Ovary (tissue), 10 donors: ENCODE measurements at places on chromosomes 3 and 15. TPM values are rescaled to one million over a fixed set of nuclear protein-coding genes. Genes with fewer than 3 reads are reported as not detected.
A peak's percentile ranks its signal among the peaks of the same experiment; 100 is the strongest.

DNA sequence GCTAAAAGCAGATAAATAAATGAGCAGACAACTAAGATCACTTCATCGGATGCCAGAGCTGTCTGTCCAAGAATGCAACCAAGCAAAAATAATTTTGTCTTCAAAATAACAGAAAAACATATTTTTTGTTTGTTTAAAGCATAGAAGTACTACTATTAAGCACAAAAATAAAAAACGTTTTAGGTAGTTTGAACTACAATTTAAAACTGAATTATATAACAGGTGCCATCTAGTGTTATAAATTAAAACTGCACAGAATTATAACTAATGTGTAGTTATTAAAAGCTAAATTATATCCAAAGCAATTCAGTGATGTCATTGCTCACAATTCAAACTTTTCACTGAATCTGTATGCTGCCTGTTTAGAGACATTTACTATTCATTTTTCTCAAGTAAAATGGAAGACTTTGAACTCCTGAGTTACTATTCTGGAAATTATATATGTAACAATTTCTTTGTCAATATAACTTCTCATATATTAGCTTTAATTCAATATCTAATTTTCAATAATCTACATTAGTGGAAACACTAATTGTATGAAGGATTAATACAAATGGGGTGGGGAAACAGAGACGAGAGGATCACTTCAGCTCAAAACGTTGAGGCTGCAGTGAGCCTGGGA lies 29.5 kb downstream of the LINS1 start:
- no peaks in the 10 kb centered on the region for H3K36me3 ChIP-seq
- no peak overlapping the region for H3K4me3 ChIP-seq
- no peaks in the 10 kb centered on the region for H3K4me1 ChIP-seq
- H3K27me3 ChIP-seq = no peaks in the 10 kb centered on the region

DNA sequence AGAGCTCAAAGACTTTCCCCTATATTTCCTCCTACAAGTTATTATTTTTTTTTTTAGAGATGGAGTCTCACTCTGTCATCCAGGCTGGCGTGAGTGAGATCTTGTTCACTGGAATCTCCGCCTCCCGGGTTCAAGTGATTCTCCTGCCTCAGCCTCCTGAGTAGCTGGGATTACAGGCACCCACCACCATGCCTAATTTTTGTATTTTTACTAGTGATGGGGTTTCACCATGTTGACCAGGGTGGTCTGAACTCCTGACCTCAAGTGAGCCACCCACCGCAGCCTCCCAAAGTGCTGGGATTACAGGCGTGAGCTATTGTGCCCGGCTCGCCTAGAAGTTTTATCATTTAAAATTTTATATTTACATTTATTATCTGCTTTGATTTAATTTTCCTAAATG lies 5.9 kb downstream of the AKAP13 start:
- H3K36me3 ChIP-seq = no peaks in the 10 kb centered on the region
- H3K27ac ChIP-seq = no peak overlapping the region
- DNase-seq = no peak
- H3K4me3 ChIP-seq = no peak overlapping the region

- DNase-seq = no peak
- H3K27ac ChIP-seq = no peak overlapping the region
- no peaks in the 10 kb centered on the region for H3K4me1 ChIP-seq
- no peak overlapping the region for H3K4me3 ChIP-seq
- no peaks in the 10 kb centered on the region for H3K27me3 ChIP-seq
Observed at GRCh38 chr3:180277041-180277440, 240.3 kb upstream of the PEX5L start.

The TJP1 gene
- total RNA-seq = 60.7 TPM

The FANCD2 gene
- 3.4 TPM for total RNA-seq

DNA sequence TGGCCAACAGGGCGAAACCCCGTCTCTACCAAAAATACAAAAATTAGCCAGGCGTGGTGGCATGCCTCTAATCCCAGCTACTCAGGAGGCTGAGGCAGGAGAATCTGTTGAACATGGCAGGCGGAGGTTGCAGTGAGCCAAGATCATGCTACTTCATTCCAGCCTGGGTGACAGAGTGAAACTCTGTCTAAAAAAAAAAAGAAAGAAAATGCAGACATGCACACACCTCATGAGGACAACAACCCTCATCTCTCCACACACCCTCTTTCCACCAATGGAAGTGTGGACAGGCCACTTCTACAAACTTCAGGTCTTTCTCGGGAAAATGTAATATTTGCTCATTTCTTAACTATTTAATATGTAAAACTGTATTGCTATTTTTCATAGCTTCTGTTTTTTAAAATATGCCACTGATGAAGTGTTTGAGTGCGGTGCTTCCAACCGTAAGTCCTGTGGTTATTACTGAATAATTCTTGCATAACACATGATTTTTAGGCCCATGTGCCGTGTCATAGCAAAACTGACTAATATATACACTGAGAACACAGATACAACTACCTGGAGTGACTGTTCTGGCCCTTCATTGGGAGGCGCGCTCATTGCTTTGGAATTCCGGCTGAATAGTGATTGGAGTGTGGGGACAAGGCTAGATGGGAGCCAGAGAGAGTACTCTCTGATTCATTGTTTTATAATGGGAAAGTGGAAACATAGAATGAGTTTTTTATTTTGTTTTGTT lies 23.1 kb downstream of the LRRC31 start:
- no peaks in the 10 kb centered on the region for H3K27me3 ChIP-seq
- H3K4me3 ChIP-seq = no peak overlapping the region
- H3K4me1 ChIP-seq = no peaks in the 10 kb centered on the region
- DNase-seq = no peak
- no peaks in the 10 kb centered on the region for H3K36me3 ChIP-seq

GRCh38 chr15:52225230-52225629 lies 34.0 kb upstream of the GNB5 start:
- no peaks in the 10 kb centered on the region for H3K4me1 ChIP-seq
- DNase-seq = no peak
- H3K4me3 ChIP-seq = no peak overlapping the region
- H3K36me3 ChIP-seq = no peaks in the 10 kb centered on the region

- no peak for DNase-seq
- no peaks in the 10 kb centered on the region for H3K27me3 ChIP-seq
- H3K4me3 ChIP-seq = no peak overlapping the region
- H3K27ac ChIP-seq = no peak overlapping the region
- H3K36me3 ChIP-seq = no peaks in the 10 kb centered on the region
Observed at GRCh38 chr15:51327081-51327480, 11.3 kb downstream of the CYP19A1 start.

The CIDEC gene
- not detected for total RNA-seq

DNA sequence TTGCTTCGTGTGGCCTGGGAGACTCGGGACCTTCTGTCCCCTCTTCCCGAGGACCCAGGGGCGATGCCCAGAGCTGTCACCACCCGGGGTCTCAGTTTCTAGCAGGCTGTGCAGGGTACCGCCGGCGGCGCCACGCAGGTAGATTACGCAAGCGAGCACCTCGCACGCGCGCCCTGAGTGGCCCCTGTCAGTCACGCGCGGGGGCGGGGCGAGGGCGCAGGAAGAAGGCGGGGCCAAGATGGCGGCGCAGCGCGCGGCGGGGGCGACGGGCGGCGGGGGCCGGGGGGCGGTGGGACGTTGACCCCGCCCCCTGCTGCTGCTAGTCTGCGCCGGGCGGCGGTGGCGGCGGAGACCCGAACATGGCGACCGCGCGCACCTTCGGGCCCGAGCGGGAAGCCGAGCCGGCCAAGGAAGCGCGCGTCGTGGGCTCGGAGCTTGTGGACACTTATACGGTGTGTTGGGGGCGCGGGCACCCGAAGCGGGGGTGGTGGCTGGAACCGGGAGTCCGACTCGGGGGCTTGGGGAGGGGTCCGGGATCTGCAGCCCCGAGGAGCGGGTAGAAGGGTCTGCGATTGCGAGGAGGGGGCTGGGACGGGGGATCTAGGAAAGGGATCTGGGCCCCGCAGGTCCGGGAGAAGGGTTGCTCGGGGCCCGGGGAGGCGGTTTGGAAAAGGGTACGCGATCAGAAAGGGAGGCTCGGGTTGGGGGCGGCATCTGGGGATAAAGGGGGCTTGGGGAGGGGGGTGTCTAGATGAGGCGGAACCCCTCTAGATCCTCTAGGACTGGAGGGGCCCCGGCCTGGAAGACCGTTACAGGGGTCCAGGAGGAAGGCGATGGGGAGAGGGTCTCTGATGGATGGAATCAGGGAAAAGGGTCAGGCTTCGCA lies at the start of gene NISCH:
TSS of gene NISCH (plus strand) at position 322 of the 886 bp plus-strand sequence. CDS start at position 360, 38 bp downstream.
- H3K36me3 ChIP-seq = no peaks in the 10 kb centered on the region
- DNase-seq = peak; percentile 89
- peak within 1 kb of the TSS; percentile 87 for H3K27ac ChIP-seq

DNA sequence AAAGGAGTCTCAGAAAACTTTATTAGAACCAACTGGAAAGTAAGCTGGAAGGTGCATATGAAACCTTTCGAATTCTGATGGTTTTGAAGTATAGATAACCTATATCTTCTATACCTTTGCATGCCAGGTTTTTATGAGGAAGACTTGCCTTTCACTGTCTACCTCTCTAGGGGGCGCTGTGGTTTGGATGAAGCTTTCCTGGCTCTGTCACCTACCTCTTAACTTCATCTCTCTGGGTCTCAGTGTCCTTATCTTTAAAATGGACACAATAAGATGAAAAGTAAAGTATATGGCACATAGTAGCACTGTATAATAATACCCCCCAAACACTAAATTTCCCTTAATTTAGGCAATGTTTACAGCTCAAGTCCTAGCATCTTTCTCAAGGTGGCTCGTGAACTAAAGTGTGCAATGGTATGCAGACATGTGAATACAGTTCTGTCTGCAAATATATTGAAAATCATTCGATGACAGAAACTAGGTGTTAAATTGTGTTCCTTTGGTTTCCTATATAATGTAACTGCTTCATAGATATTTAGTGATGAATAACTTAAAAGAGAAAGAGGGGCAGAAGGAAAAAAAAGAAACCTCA lies 314.3 kb downstream of the CHST2 start:
- no peaks in the 10 kb centered on the region for H3K36me3 ChIP-seq
- no peaks in the 10 kb centered on the region for H3K4me1 ChIP-seq
- no peak overlapping the region for H3K27ac ChIP-seq
- H3K4me3 ChIP-seq = no peak overlapping the region
- no peaks in the 10 kb centered on the region for H3K27me3 ChIP-seq
- no peak for DNase-seq

DNA sequence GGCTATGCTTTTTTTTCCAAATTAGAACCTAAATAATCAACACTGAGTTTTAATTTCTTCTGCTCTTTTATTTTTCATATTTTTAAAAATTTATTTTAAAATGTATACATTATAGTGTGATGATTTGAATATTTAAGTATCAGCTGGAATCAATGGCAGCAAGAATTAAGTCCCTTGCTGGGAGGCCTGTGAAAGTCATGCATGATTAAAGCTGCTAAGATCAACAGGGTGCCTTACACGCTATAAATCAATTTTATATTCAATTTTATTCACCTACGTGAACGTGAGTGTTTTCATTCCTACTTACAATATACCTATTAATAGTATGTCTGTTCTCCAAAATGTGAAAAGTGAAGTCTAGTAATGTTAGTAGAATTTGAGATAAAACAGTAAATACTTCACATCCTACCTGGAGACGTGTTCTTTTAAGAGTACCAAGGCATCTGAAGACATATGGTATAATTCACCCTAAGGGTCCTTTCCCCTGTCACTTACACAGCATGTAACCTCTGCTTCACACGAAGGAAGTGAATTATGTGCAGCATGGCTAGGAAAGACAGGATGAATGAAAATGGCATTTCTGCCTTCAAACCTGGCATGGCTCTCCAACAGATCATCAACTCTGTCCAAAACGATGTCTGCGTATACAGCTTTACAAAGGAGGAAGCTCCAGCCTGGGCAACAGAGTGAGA lies 640.4 kb upstream of the ROBO1 start:
- H3K36me3 ChIP-seq = no peaks in the 10 kb centered on the region
- no peak overlapping the region for H3K27ac ChIP-seq
- H3K4me1 ChIP-seq = no peaks in the 10 kb centered on the region

GRCh38 chr3:35789042-35789831 lies 149.9 kb downstream of the ARPP21 start:
- H3K27me3 ChIP-seq = no peaks in the 10 kb centered on the region
- no peaks in the 10 kb centered on the region for H3K4me1 ChIP-seq
- DNase-seq = no peak
- H3K36me3 ChIP-seq = no peaks in the 10 kb centered on the region

GRCh38 chr15:78308422-78309032 lies 9.1 kb upstream of the SKIC8 start:
- H3K4me1 ChIP-seq = no peaks in the 10 kb centered on the region
- H3K4me3 ChIP-seq = no peak overlapping the region
- H3K36me3 ChIP-seq = no peaks in the 10 kb centered on the region

GRCh38 chr3:156687023-156687422 lies 12.6 kb downstream of the TIPARP start:
- no peaks in the 10 kb centered on the region for H3K27me3 ChIP-seq
- H3K27ac ChIP-seq = no peak overlapping the region
- H3K4me3 ChIP-seq = no peak overlapping the region
- H3K36me3 ChIP-seq = no peaks in the 10 kb centered on the region

GRCh38 chr3:67384760-67385397 lies 269.5 kb downstream of the SUCLG2 start:
- H3K27ac ChIP-seq = no peak overlapping the region
- DNase-seq = no peak
- H3K4me3 ChIP-seq = no peak overlapping the region
- no peaks in the 10 kb centered on the region for H3K36me3 ChIP-seq

DNA sequence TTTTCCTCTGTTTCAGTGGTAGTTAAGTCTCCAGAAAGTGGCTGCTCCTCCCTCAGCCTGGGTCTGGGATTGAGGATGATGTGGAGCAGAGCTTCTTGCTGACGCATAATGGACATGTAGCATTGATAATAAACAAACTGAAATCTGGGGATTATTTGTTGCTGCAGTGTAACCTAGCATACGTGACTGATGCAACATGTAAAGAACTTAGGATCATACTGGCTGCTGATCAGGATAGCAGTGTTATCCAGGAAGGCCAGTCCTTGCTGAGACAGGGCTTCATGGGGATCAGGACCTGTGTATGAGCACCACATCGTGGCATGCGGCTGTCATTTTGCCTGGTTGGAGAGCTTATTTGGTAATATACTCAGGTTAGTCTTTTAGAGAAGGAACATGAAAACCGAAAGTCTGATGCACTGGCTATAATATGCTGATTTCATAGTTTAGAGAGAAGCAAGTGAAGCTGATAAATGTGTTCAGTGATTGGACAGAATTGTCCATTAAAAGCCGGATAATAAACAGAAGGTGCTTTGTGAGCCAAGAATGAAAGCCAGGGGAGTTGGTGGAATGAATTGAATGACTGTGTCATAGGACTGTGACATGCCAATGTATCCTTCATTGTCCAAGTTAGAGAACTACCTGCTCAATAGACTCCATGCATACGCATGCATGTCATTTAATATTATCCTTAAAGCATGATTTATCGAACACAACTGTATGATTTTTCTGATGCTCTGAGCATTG lies 4.1 kb downstream of the MINAR1 start:
- H3K4me3 ChIP-seq = no peak overlapping the region
- H3K36me3 ChIP-seq = no peaks in the 10 kb centered on the region
- no peaks in the 10 kb centered on the region for H3K27me3 ChIP-seq
- H3K27ac ChIP-seq = no peak overlapping the region
- H3K4me1 ChIP-seq = peaks cover 2% of the 10 kb centered on the region

DNA sequence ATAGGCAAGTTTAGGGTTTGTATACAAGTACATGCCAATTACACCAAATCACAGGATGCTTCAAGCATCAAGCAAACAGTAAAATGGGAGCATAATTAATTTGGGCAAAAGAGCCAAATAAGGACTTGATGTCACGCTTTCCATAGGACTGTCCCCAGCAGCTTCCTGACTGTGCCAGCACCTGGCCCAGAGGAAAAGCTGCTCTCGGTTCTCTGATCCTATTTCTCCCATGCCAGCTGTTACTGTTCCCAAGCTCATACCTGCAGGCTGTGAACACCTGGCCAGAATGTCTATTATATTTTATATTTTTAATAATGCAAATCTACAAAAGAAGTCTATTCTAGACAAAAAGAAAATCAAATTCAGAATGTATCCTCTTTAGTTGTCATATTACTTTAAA lies 12.2 kb downstream of the ZXDC start:
- no peak overlapping the region for H3K27ac ChIP-seq
- no peak for DNase-seq
- H3K36me3 ChIP-seq = no peaks in the 10 kb centered on the region
- peaks cover 4% of the 10 kb centered on the region for H3K4me1 ChIP-seq

The RETNLB gene
- not detected for total RNA-seq
